GF-D8 (cell line): ENCODE measurements at places on chromosomes 7 and 10.

DNA sequence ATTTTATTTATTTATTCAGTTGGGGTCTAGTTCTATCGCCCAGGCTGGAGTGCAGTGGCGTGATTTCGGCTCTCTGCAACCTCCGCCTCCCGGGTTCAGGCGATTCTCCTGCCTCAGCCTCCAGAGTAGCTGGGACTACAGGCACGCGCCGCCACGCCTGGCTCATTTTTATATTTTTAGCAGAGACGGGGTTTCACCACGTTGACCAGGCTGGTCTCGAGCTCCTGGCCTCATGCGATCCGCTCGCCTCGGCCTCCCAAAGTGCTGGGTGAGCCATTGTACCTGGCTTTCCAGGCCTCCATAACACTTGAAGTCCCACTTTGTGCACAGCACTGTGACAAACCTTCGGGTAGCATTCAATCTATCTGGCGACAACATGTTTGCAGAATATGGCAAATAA lies 1.0 kb upstream of the DCLRE1C start:
- DNase-seq = no peak

DNA sequence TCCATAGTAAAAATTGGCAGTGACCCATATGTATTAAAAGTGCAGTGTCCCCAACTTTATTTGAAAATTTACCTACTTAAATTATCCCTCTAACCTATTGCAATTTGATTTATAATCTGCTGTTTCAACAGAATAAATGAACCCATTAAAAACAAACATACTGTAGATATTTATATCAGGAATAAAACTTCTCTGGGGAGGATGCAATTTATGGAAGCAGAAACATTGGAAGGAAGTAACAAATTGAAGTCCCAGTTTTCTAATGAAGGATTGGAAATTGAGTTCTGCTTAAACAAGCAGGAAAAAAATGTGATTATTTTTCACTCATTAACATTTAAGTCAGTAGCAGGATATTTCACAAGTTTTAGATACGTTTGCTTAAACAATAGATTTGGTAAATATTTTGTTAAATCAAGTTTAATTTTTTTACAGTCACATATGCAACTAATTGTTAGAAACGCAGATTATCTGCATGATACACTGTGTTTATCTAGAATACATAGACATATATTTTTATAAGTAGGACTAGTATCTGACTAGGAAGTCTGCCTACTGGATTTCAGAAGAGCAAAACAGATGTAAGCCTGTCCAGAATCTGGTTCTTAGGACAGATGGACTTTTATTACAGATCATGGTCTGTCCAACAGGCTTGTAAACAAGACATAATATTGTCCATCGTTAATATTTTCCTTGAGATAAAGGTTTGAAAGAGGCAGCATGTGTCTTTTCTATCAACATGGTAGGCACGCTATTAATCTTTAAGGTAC lies 5.3 kb downstream of the AGMO start:
- DNase-seq = no peak

GRCh38 chr10:98382691-98383101 lies 32.3 kb downstream of the PYROXD2 start:
- DNase-seq = no peak

GRCh38 chr10:29816801-29817558 lies 182.2 kb upstream of the SVIL start:
- DNase-seq = no peak

GRCh38 chr7:42471573-42472174 lies 234.7 kb upstream of the GLI3 start:
- no peak for DNase-seq

GRCh38 chr7:125423458-125424155 lies 494.0 kb upstream of the POT1 start:
- peak; percentile 50 for DNase-seq
